ENCODE measurements at places on chromosomes 4 and X. TPM values are rescaled to one million over a fixed set of nuclear protein-coding genes. Genes with fewer than 3 reads are reported as not detected.

The SHROOM4 gene
- total RNA-seq: 4.3 TPM

The NHSL2 gene
- 2.4 TPM for total RNA-seq

The HERC5 gene
- 1.8 TPM for total RNA-seq

The TRIM60 gene
- not detected for total RNA-seq

The FAM9C gene
- total RNA-seq: not detected

The TMEM150C gene
- 0.53 TPM for total RNA-seq

The STPG2 gene
- not detected for total RNA-seq

The MAGEB17 gene
- total RNA-seq: not detected

The ANKRD50 gene
- total RNA-seq: 59.8 TPM

The F9 gene
- not detected for total RNA-seq

The GAGE13 gene
- not detected for total RNA-seq

The TMEM35A gene
- total RNA-seq: 5.5 TPM

The CXCL8 gene
- 23.3 TPM for total RNA-seq

The SSX2 gene
- total RNA-seq: not detected

The BRS3 gene
- total RNA-seq: not detected

The ADGRG4 gene
- under 0.01 TPM for total RNA-seq

The MAGEA3 gene
- not detected for total RNA-seq

The MAGEA12 gene
- not detected for total RNA-seq

The CACNA1F gene
- total RNA-seq: not detected

The CHM gene
- 22.4 TPM for total RNA-seq

The FAAH2 gene
- 0.07 TPM for total RNA-seq

The EBP gene
- total RNA-seq: 19.4 TPM

The ZRSR2 gene
- total RNA-seq: 2.7 TPM

The KCNE5 gene
- total RNA-seq: 0.52 TPM

The DCLK2 gene
- total RNA-seq: 14.2 TPM

The CHRNA9 gene
- not detected for total RNA-seq

All from smooth muscle cell of the pulmonary artery (primary cell).